ENCODE measurements at places on chromosomes 1 and 21. TPM values are rescaled to one million over a fixed set of nuclear protein-coding genes. Genes with fewer than 3 reads are reported as not detected.

GRCh38 chr1:245108909-245109308, 45.9 kb upstream of the KIF26B start:
- DNase-seq: no peak

- DNase-seq: no peak
Observed at GRCh38 chr1:38020396-38020795, 7.9 kb downstream of the UTP11 start.

DNA sequence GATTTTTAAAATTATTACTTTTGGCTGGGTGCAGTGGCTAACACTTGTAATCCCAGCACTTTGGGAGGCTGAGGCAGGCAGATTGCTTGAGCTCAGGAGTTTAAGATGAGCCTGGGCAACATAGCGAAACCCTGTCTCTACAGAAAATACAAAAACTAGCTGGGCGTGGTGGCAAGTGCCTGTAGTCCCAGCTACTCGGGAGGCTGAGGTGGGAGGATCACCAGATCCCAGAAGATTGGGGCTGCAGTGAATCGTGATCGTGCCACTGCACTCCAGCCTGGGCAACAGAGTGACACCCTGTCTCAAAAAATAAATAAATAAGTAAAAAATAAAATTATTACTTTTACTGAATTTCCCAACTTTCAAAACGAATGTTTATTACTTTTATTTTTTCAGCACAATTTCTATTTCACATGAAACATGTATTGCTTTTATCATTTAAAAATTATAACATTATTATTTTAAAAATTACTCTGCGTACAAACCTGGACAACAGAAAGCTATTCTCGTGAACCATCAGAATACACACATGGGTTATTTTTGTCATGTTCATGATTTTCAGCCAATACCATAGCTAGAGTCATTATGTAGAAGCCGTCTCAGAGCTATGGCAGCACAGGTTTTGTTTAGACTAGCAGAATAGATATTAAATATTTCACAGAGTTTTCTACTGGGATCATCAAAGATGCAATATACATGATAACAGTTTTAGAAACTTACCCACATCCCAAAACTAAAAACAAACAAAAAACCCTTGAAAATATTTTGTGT, 621 bp downstream of the AMPD1 start:
- no peak for DNase-seq

Gene MROH7
- total RNA-seq: 0.30 TPM

DNA sequence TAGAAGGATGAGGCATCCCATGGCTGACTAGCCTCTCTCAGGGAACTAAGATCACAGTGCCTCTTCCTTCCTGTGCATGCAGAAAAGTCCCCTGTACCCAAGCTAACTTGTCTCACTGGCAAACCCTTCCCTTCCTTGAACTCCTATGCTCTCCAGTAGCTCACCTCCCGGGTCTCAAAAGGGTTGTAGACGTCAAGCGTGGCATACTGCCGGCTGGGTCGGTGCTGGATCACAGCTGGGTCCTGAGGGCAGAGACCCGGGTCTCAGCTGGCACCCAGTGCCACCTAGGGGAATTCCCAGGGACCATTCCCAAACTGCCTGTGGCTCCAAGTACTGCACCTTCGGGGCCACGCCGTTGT, 688 bp downstream of the SCAMP3 start:
- DNase-seq: no peak

Gene TMEM81
- total RNA-seq: 4.3 TPM

Gene ASTN1
- total RNA-seq: not detected

DNA sequence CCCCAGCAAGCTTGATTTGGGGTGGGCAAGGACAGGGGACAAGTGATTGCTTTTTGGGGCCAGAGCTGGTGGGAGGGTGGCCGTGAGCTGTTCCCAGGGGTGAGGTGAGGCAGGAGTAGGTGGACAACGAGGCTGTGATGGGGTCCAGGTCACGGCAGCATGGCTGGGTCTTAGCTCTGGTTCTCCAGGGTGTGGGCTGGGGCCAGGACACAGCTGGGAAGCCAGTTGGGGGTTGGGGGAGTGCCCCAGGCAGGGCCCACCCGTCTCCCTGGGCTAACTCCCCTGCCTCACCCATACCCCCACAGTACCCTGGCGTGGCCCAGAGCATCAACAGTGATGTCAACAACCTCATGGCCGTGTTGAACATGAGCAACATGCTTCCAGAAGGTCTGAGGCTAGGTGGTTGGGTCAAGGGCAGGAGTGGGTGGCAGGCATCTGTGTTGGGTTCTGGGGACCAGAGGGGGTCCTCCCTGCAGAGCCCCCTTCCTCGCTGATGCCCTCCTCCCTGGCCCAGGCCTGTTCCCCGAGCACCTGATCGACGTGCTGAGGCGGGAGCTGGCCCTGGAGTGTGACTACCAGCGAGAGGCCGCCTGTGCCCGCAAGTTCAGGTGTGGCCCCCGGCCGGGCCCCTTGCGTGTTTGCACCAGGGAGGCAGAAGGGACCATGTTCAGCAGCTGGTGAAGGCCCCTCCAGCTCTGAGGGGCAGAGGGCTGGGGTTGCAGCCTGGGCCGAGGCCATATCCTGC, 43.3 kb downstream of the COQ8A start:
- DNase-seq: no peak

- DNase-seq: no peak
Observed at GRCh38 chr1:236343246-236343870, 50.7 kb upstream of the EDARADD start.

Gene TOR1AIP1
- total RNA-seq: 25.4 TPM

Gene CLCA1
- not detected for total RNA-seq

DNA sequence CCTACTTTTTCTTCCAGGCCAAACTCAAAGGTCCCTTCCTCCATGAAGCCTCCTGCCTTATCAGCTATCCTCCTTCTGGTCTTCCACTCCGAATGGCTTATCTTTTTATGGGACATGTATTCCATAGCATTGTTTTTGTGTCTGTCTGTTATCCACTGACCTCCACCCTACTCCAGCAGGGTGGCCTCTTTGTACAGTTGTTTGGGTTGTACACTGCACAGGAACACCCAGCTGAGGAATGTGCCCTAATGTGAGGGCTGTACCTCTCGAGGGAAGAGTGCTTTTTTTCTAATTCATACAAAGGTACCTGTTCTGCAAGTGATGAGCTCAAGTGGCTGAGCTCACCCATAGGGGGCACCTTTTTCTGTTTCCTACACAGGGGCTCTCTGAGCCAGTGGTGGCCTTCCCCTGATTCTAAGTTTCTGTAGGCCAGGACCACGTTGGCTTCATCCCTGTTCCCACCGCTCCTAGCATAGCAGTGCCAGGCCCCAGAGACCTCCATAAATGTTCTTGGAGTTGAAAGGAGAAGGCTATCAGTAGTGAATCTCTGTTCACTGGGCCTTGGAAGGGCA, 108.2 kb downstream of the FOXD2 start:
- peak; percentile 63 for DNase-seq

GRCh38 chr1:50970509-50970887, 453 bp downstream of the CDKN2C start:
- no peak for DNase-seq

DNA sequence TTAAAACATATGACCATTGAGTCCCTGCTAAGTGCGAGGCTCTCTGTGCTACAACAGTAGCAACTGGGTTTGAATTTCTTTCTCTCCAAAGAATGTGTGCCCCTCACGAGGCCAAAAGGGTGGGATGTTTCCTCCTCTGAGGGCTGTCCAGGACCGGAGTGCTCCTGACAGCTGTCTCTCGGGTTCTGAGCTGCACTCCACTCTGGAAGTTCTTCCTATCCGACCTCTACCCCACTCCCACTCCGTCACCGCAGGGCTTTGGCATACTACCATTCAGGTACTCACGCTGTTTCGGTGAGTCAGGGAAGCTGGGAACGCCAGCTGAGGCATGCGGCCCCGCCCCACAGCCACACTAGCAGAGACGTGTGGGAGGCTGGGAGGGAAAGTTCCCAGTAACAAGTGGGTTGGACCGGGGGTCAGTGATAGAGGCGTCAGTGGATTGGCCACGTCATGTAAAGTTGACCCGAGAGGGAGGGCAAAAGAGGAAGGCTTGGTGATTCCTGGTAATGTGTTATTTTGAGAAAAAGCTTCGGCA, 705 bp upstream of the SLC50A1 start:
- peak; percentile 94 for DNase-seq

GRCh38 chr1:207223162-207223561, 98.3 kb upstream of the CD55 start:
- no peak for DNase-seq

Gene ALX3
- not detected for total RNA-seq

DNA sequence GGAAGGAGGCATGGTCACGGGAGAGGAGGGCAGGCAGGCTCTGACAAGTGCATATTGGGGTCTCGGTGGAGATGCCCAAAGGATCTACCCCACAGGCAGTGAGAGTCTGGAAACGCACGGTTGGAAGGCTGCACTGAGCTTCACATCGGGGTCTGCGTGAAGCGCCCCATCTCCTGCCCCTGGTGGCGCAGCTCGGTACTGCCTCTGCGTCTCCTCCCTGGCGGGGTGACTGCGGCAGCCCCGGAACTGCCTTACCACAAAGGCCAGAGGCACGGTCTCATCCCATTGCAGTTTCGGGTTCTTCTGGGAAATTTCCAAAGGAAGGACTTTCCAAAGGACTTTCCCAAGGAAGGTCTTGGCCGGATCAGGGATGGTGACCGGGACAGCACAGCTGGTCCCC, 69.2 kb upstream of the AJAP1 start:
- DNase-seq: no peak

- DNase-seq: no peak
Observed at GRCh38 chr1:58899587-58900271, 115.9 kb upstream of the JUN start.

GRCh38 chr1:223234170-223234514, 91.1 kb upstream of the TLR5 start:
- no peak for DNase-seq

DNA sequence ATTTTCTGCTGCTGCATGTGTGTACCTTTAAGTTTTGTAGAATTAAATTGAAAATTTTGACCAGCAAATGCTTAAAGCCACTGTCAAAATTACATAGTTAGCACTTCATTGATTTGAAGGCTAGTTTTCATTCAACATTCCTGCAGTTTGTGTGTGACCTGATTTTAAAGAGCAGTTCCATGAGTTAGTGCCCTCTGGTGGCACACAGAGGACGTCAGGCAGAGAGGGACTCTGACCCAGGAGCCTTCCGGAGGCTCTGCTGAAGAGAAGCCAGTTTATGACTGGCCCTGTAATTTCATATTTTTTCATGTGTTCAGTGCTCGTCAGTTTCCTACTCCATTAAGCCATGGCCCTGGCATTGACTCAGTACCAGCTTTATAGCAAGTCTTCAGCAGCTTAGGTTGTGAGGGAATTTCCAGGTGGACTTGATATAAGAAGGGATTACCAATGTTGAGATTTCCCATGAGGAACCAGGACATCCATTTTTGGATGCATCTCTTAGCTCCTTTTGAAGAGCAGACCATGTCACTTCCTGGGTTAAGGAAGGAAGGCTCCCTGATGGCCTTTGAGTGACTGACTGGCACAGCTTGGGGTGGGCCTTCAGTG, 104.7 kb downstream of the CAMTA1 start:
- peak; percentile 59 for DNase-seq

DNA sequence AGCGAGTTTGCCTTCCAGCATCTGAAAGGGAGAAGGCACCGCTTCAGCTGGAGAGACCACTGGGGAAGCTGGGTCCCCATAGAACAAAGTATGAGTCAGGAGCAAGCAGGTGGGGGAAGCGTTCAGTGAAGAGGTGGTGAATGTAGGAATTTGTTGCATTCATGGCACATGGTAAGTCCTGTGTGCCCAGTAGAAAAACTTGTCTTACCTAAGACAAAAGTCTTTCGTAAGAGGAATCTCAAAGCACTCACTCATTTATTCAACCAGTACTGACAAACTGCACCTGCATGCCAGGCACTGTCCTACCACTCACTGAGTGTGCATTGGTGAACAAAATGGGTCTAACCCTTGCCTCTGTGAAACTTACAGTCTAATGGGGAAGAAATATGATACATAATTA, 9.2 kb upstream of the ERRFI1 start:
- DNase-seq: no peak

DNA sequence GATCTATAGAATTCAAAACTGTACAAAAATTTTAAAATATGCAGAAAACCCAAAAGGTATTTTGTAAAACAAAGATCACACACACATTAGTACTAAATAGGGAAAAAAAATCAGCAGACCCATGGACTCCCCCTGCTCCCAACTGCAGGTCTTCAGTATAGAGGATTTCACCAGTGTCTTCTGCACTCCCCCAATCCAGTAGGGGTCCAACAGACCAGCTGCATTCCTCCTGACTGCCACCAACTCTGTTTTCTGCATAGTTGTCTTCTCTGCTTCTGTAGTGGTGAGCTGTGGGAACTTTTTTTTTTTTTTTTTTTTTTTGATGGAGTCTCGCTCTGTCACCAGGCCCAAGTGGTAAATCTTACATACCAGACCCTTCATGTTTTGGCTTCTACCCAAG, 21.9 kb downstream of the CLCA2 start:
- no peak for DNase-seq

Gene MAP10
- total RNA-seq: not detected

GRCh38 chr1:65793359-65793732, 651 bp downstream of the PDE4B start:
- no peak for DNase-seq

GRCh38 chr1:2446394-2446793, 29.7 kb upstream of the PLCH2 start:
- no peak for DNase-seq

Gene COL24A1
- not detected for total RNA-seq

GRCh38 chr21:45894450-45894825, 87.1 kb upstream of the COL6A1 start:
- DNase-seq: no peak

DNA sequence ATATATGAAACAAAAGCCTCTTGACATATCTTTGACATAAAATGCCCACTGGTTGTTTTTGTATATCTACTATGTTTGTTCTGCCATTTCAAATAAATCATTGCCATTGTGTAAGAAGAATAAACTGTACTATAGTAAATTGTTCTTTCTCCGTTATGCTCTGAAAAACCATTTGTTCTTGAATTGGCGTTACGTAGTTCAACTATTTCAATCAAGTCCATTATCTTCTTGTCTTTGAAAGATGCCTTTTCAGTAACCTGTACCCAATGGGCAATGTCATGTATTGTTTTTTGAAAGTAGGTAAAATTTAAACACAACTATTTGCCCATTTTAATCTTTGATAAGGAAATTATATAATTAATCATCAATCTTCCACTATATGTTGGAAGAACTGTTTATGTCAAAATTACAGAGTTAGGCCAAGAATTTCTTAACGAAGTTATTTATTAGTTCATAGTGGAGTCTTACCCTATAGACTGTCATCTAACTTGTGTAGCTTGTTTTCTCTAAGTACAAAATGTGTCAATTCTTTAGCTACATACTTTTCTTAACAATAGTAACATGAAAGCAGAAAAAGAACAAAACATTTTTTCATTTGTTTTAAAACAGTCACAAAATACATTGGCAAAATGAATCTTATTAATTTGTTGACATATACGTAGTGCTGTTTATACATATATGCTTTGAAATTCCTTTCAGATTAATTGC, 294.8 kb downstream of the PTPRC start:
- DNase-seq: no peak

Measured in Caco-2 (cell line).